DMS 273 treated with DMSO at 0.1 percent for 48 hours (cell line): ENCODE measurements at places on chromosomes 12 and 14.

- no peak for DNase-seq
Measured at GRCh38 chr12:113479590-113480335, 8.1 kb upstream of the LHX5 start.

DNA sequence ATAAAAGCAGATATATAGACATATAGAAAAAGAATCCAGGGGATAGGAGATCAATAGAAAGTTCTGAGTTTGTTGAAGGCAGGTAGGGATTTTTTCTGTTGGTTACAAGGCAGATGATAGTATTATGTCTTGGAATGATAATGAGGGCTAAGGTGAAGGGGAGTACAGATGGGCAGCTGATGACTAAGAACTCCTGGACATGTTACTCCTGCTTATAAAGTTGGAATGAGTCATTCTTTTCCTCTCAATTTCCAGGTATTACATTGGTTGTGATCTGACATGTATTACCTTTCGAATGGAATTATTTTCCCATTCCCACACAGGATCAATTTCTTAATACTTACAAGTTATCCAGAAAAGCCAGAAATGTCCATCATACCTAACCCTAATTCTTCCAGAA, 545.2 kb upstream of the MGAT4C start:
- DNase-seq, result no peak

- DNase-seq, result no peak
Measured at GRCh38 chr12:68364893-68365725, 32.9 kb upstream of the MDM1 start.

DNA sequence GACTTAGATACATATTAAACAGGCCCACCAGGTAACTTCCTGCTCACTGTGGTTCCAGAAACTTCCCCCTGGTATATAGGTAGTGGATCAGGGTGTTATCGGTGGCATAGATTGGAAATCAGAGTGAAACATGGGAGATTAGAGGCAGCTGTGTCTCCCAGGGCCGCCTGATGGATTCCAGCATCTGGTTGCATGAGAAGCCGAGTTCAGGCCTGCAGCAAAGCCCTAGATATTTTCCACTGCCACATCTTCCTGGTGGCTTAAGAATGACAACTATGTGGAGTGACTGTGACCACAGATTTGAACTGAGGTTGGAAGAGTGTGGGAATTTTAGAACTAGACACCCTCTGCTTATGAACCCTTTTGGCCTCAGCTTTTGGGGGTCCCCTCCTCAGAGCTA, 184.8 kb upstream of the NTF3 start:
- DNase-seq, result no peak

GRCh38 chr12:81296556-81297305, 218.9 kb downstream of the ACSS3 start:
- DNase-seq, result no peak

GRCh38 chr14:21860172-21860571, 186.6 kb upstream of the OR4E1 start:
- DNase-seq, result no peak

DNA sequence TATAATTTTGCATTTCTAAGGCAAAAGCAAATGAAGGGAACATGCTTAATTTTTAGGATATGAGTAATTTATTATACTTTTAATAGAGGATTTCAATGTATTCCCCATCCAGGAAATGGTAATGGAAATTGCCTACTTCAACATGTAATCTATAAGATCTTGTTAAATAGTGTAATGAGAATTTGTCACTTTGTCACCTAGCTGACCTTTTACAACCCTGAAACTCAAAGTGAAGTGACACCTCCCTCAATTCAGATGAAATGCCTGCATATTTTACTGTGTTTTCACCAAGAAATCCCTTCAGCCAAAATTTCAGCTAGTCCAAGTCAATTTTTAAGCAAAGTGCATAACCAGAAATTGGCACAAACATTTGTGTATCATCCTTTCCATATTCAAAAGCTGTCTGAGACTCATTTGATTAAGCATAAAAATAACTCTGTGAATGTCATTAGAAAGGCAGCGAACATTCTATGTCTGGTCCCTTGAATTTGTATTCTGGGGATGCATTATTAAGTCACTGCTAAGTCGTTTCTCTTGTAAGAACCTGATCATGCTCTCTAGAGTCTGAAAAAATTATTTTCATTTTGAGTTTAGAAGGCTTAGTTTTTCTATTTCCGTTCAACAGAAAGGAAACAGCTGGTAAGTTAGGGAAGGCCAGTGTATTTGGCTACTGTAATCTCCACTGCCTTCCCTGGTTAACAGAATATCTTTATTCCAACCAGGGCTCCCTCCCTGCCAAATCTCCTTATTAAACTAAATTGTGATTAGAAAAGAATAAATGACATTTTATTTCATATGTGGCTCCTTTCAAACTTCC, 100.8 kb downstream of the IGF1 start:
- no peak for DNase-seq

GRCh38 chr14:105857826-105858675, 331.7 kb downstream of the TMEM121 start:
- DNase-seq, result no peak

GRCh38 chr12:49616533-49617219, 6.7 kb upstream of the PRPF40B start:
- DNase-seq, result no peak

DNA sequence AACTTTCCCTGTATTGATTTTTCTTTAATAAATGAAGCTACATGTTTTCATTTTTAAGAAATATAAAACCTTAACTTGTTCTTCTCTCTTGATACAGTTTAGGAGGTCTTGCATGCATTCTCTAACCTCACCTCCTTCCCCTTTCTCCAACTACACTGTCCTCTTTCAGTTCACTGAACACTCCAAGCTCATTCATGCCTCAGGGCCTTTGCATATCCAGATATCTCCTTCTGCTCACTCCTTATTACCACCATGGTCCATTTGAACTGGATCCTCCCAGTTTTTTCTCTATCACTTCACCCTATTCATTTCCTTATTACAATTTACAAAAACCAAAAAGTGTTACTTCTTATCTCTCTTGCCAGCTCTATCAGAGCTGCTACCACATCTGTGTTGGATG, 242.9 kb upstream of the PLEKHG7 start:
- no peak for DNase-seq

- DNase-seq, result no peak
Measured at GRCh38 chr12:55470088-55470829, at the start of gene OR6C70. OR6C70 (minus strand) TSS chr12:55470138; CDS start chr12:55470138, 0 bp downstream.

DNA sequence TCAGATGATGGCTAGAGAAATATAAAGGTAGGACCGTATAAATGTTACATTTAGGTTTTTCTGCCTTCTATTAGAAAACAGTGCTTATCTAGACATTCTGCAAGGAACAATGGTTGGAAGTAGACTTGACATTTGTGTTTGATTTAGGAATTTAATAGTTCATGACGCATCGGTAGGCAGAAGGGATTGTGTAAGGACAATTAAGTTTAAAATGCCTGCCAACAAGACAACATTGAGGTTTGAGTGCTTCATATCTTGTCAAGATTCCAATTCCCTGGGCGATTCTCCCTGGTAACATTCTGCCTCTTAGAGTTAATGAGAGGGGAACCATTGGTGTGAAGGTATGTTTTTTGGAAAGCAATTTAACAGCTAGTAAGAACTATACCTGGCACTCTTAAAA, 186.8 kb upstream of the RBM19 start:
- DNase-seq, result no peak

DNA sequence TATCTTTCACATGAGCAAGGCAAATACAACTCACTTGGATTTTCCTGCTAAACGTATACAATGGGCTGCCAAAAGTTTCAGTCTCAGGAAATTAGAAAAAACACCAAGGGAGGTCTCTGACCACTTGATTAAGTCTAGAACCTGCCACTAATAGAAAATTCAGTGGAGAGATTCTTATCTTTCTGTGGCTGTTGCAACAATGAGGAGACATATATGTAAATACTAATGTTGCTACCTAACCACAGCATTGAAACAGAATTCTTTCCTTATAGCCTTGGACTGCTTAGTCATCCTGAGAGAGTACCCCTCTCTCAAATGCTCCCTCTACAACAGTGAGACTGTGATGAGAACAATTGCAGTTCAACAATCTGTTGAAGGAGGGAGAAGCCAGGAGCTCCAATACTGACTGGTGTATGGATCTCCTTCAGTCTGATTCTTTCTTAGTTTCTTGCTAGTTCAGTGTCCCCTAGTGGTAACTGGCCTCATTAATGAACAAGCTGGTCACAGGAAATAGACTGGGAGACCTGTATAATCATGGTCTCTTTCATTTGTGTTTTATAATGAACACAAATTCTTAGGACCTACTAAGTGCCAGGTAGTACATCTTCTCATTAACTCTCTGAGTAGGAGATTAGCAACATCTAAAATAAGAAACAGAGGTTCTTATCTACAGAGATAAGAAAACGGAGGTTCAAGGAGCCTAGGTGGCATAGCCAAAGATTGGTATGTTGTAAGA, 164.5 kb downstream of the SLC38A4 start:
- DNase-seq, result peak; percentile 61

DNA sequence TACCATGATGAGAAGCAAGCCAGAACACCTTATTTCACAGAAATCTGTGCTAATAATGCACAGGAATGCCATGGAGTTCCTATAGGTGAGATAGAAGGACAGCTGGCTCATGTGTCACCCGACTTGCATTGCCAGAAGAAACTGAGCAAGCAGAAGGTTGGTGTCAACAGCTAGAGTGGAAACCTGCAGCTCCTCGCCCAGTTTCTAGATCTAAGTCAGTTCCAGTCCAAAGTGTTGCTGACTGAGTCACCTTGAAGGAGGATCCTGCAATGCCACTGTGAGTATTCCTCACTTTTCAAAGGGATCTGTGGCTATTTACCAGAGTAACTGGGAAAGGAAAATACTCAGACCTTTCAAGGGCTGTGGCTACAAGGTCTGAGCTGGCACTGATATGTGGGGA, 17.1 kb downstream of the CDKL1 start:
- no peak for DNase-seq

DNA sequence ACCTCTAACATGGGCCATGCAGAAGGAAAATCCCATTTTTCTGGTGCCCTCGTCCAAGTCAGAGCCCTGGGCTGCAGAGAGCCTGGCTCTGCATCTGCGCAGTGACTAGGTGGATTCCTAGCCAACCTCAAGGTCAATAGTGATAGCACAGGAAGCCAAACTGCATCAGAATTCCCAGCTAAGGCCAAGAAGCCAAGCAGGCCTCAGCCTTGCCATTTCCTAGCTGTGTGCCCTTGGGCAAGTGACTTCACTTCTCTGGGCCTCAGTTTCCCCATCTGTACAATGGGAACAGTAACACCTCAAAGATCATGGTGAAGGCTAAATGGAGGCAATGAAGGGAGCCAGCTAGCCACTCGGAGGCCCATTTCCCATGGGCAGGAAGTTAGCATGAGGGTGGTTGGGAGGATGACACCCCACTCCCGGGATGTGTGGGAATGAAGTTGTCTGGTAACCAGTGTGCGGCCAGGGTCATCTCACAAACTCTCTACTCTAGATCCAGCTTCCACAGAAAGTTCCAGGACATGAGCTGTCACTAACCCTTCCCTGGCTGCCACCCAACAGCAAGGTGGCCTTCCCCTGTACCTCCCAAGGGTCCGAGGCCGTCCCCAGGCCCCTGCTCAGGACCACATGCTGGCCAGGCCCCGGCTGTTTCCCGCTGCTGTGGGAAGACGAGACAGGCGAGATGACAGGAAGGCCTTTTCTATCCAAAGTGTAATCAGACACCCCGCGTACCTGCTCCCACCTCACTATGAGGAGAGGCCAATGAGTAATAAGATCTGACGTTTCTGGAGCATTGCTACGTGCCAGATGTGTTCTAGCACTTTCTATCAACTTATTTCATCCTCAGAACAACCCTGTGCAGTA, 125.7 kb downstream of the SCARB1 start:
- DNase-seq, result no peak

GRCh38 chr12:77231501-77231918, 166.1 kb upstream of the E2F7 start:
- DNase-seq, result no peak

DNA sequence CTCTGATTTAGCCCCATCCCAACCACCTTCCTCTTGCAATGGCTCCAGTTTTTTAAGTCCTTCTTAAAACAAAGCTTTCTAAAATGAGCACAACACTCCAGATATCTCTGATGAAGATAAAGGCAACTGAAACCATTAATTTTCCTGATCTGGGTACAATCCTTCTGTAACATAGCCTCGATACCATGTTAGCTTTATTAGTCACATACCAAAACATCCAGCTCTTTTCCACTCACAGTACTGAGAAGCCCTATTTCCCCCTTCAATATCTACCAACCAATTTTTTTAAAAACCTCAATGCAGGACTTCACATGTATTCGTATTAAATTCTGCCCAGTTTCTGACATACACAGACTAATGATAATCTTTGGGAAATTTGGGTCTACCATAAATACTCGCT, 105.9 kb downstream of the MED13L start:
- DNase-seq, result no peak

DNA sequence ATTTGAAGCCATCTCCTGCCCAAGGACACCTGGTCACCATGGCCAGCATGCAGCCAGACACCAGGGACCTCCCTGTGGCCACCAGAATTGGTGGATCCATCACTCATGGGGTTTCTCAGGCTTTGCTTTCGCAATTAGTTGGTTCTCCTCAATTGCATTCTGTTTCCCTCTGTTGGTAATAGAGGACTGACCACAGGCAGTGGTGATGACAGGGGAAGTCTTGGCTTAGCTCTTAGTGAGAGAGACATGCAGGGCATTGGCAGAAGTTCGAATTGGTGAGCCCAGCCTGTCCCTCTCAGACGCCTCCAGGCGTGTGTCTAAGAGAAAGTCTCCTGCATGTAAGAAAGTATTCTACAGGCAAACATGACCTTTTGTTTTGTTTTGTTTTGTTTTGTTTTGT, 21.3 kb downstream of the HCAR2 start:
- no peak for DNase-seq

DNA sequence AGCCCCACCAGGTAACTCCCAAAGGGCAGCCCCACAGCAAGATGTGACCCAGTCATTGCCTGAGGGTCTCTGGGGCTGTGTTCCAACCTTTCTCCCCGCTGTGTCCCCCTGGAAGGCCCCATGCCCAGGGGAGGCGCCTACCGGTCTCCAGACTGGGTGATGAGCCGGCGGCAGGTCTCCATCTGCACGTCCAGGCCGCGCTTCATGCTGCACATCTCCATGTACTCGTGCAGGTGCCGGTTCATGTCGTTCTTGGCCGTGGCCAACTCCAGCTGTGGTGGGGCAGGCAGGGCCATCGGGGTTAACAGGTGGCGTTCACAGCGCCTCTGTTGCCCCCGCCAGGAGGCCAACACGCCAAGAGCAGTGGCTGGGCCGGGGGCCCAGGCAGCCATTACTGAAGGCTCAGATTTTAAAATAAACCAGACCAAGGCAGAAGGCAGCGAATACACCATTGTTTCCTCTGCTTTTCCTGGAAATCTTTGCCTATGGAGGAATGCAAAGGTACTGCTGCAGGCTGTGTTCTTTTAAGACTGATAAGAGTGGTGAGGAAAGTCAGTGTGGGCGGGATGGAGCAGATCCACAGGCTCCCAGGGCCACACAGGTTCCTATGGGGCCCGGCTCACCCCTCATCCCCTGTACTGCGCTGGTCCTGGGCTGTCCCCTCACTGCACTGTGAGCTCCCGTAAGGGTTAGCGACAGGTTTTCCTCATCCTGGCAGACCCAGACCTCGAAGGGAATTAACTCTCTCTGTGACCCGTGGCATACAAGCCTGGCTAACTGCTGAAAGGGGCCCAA, 7.3 kb downstream of the GAPDH start:
- DNase-seq, result no peak
